Tibial nerve (tissue), 4 donors: ENCODE measurements at places on chromosomes 6 and 20.

GRCh38 chr6:7086488-7086887 is 21.3 kb upstream of the RREB1 start:
- DNase-seq, result peak; percentile 39

- DNase-seq, result no peak
These were observed 26.4 kb upstream of the FAM83C start for GRCh38 chr20:35318502-35319157.

DNA sequence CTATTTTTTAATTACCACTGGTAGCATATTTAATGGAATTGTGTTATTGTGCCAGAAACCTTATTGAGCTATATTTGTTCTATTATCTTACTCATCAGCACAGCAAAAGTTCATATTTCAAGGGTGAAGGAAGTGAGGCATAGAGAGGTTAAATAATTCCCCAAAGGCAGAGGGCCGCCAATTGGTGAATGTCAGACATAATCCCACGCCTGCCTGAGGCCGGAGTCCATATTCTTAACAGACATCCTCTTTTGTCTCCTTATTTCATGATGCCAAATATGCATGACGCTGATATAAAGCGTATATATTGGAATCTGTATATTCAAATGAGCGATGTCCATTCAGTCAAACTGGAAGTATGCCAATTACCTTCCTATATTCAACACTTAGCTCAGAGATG is 505.0 kb upstream of the SLC35B3 start:
- no peak for DNase-seq

- DNase-seq, result no peak
These were observed 29.5 kb upstream of the ELOVL5 start for GRCh38 chr6:53378208-53378607.

DNA sequence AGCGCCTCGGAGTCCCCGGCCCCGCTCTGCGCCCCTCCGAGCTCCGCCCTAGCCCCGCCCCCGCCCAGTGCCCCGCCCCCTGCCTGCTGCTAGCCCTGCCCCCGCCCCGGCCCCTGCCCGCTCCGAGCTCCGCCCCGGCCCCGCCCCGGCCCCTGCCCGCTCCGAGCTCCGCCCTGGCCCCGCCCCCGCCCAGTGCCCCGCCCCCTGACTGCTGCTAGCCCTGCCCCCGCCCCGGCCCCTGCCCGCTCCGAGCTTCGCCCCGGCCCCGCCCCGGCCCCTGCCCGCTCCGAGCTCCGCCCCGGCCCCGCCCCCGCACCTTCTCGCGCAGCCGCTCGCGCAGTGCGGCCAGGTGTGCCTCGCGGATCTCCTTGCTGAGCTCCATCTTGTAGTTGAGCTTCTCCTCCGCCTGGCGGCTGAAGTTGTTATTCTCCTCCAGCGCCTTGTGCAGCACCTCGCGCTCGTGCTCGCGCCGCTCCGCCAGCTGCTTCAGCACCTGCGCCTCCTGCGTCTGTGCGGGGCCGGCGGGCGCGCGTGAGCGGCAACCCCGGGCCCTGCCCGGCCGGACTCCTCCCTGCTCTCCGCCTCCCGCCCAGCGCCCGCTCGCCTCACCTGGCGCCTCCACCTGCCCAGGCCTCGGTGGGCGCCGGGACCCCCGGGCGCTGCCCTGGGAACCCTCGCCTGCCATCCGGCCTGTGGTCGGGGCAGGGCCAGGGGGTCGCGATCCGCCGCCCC is 11.3 kb downstream of the STMN3 start:
- peak; percentile 80 for DNase-seq

DNA sequence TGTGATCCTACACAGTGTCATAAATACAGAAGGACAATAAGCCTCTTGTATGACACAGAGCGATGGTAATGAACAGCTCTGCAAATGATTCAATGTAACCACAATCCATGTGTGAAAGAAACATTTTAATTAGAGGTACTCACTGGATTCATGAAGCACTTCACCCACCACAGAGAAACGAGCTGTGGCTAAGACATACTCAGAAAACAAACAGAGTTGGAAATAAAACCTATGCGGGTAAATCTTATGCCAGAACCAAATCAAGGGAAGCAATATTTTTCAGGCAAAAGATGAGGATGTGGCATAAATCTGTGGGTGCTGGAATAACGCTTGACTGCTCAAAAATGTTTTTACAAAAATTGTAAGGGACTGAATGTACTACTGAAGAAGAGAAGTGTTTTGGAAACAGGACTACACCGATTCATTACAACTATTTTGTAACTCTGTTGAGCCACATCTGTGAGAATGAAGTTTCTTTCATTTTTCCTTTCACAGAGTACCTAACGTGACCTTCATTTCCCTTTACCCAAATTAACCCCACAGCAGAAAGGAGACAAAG is 112.1 kb downstream of the WDR27 start:
- DNase-seq, result no peak

- DNase-seq, result no peak
These were observed 8.4 kb upstream of the DEFB121 start for GRCh38 chr20:31414381-31414780.

GRCh38 chr6:8435845-8436168 is 462 bp upstream of the SLC35B3 start:
- DNase-seq, result no peak

GRCh38 chr6:63690221-63690620 is 54.6 kb downstream of the PHF3 start:
- no peak for DNase-seq

GRCh38 chr20:25072226-25072811 is 9.6 kb downstream of the VSX1 start:
- no peak for DNase-seq

DNA sequence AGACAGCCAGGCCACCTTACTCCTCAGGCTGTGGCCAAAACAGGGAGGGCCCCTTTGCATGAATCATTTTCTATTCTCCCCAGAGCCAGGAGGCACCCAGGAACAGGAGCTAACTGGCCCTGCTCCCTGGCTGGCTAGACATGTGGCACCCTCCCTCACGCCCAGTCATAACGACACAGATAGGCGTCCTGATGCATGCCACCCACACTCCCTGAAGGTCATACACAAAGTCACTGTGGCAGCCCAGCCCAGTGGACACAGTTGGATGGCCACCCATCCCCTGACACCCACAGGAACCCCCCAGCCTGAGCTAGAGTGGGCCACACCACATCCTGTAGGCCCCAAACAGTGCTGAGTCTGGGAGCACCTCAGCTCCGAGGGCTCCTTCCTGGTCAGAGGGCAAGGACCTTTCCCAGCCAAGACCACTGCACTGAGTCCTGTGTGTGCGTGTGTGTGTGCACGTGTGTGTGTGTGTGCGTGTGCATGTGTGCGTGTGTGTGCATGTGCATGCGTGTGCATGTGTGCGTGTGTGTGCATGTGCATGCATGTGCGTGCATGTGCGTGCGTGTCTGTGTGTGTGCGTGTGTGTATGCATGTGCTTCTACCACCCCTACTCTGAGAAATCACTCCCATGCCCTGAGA is 21.6 kb downstream of the TFEB start:
- DNase-seq, result no peak

GRCh38 chr6:162644153-162644552 is 83.4 kb downstream of the PRKN start:
- no peak for DNase-seq

- DNase-seq, result no peak
These were observed 509.7 kb upstream of the MARCKS start for GRCh38 chr6:113347436-113347835.

- DNase-seq, result no peak
These were observed 133.0 kb downstream of the FIG4 start for GRCh38 chr6:109824105-109824504.

DNA sequence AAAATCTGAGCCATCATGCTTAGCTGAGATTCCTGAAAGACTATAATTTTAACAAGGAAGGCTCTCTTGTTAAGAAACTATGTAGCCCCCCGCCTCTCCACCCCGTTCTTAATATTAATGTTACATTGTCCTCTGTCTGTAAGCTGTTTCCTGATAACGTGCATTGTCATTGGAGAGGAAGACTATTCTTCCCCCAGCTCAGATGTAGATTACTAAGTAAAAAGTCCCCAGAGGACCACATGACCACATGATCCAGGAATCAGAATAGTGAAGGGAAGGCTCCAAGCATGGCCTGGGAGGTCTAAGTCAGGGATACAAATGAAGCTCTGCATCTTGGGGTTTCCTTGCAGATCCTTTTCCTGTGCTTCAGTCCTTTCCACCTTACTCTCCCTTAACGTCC is 106.4 kb downstream of the JARID2 start:
- no peak for DNase-seq

GRCh38 chr6:87808005-87808757 is 106.1 kb upstream of the AKIRIN2 start:
- no peak for DNase-seq

DNA sequence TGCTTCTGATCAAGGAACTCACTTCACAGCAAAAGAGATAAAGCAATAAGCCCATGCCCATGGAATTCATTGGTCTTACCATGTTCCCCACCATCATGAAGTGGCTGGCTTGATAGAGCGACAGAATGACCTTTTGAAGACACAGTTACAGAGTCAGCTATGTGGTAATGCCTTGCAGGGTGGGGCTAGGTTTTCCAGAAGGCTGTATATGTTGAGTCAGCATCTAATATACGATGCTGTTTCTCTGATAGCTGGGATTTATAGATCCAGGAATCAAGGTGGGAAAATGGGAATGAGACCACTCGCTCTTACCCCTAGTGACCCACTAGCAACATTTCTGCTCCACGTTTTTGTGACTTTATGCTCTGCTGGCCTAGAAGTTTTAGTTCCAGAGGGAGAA is 220.7 kb upstream of the RSPO3 start:
- DNase-seq, result no peak

DNA sequence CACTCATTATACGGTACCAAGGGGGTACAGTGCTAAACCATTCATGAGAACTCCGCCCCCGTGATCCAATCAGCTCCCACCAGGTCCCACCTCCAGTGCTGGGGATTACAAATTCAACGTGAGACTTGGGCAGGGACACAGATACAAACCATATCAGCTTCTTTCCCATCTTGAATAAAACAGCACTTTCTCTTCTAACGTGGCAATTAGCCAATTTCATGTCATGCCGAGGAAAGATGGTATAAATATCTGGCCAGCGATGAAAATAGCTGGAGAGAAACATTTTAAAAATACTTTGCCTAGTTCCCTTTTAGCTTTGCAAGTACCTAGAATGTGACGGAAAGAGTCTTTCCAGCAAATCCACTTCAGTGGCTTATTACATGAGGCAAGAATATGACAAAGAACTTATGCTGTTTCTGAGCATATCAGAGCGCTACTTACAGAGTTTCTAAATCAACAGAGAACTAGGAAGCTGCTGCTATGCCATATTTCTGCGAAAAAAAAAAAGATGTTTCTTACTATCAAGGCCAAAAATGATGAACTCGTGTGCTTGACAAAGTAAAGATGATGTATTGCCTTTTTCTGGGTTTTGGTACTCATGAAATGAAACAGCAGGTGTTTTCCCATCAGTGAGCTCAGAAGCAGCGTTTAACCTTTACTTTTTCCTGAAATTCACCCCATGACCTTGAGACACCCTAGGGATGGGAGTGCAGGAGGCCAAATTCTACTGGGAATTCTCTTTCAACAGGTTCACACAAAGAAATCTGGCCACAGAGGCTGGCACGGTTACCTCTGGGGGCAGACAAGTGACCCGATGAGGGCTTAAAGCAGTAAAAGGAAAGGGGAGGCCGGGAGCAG is 37.9 kb downstream of the AGPAT4 start:
- no peak for DNase-seq

DNA sequence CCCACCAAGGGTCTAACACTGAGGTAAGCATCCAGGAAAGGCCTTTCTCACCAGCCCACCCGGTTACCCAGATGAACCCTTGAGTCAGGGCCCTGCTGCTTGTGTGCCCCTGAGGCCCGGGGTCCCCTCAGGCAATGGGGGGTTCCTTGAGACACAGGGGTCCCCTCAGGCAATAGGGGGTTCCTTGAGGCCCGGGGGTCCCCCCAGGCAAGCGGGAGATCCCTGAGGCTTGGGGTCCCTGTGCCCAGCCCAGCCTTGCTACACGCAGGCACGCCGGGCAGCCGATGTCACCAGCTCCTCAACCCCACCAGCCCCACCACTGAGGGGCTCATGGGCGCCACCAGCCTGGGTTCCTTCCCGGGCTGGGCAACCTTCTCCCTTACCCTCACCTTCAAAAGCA is 247.2 kb downstream of the TTLL2 start:
- DNase-seq, result no peak

GRCh38 chr6:20092071-20092566 is 120.2 kb downstream of the MBOAT1 start:
- peak; percentile 48 for DNase-seq
